Posterior cingulate gyrus (tissue), 11 donors: ENCODE measurements at places on chromosomes 7 and 10.

GRCh38 chr7:158729646-158730382 is 25.2 kb upstream of the NCAPG2 start:
- DNase-seq: no peak

- peak; percentile 51 for DNase-seq
Observed at GRCh38 chr10:43061331-43061730, 15.5 kb upstream of the RET start.

DNA sequence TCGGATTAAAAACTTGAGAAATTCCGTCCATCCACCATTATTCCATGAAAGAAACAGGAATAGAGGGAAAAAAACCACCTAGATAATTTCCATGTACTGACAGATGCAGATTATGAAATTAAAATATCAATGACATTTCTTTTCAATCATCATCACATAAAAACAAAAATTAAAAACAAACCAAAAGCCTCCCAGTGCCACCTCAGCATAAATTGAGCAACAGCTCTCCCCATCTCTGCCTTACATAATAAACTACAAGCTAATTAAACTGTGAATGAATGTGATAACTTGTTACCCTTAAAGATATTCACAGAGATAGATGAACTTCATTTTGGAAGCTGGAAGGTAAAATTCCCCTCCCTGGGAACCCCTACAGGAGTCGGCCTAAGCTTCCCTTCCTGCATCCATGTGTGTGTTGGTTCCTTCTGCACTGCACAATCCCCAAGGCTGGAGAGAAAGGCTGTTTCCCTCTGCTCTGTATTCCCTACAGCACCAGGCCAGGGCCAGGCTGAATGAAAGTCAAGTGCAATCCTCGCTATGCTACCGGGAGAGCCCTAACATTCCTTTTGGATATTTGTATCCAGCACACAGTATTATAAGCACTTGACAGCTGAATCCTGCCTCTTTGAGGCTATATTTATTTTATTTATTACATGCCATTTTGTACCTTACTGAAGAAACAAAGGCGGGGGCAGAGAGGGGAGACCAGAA is 8.1 kb downstream of the CCDC6 start:
- no peak for DNase-seq

- DNase-seq: no peak
Observed at GRCh38 chr7:39810710-39811109, 139.3 kb upstream of the CDK13 start.

GRCh38 chr10:133094286-133094685 is 6.6 kb downstream of the ADGRA1 start:
- no peak for DNase-seq

- no peak for DNase-seq
Observed at GRCh38 chr7:141356161-141356560, 195.0 kb upstream of the AGK start.

DNA sequence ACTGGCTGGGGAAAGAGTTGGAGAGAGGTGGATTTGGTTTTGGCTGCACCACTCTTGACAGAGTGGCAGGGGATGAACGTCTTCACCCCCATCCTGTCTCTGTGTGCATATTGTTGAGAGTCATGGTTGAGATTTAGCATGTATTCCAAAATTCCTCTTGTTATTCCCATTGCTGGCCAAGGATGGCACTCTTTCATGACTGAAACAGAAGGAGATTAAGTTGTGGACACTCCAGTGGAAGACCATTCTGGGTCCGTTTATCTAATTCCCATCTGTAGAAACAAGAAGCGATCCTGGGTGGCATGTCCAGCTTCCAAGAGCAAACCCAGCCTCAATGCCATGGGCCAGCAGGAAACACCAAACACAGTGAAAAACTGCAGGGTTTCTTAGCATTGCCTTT is 469.0 kb upstream of the IGFBP3 start:
- no peak for DNase-seq

DNA sequence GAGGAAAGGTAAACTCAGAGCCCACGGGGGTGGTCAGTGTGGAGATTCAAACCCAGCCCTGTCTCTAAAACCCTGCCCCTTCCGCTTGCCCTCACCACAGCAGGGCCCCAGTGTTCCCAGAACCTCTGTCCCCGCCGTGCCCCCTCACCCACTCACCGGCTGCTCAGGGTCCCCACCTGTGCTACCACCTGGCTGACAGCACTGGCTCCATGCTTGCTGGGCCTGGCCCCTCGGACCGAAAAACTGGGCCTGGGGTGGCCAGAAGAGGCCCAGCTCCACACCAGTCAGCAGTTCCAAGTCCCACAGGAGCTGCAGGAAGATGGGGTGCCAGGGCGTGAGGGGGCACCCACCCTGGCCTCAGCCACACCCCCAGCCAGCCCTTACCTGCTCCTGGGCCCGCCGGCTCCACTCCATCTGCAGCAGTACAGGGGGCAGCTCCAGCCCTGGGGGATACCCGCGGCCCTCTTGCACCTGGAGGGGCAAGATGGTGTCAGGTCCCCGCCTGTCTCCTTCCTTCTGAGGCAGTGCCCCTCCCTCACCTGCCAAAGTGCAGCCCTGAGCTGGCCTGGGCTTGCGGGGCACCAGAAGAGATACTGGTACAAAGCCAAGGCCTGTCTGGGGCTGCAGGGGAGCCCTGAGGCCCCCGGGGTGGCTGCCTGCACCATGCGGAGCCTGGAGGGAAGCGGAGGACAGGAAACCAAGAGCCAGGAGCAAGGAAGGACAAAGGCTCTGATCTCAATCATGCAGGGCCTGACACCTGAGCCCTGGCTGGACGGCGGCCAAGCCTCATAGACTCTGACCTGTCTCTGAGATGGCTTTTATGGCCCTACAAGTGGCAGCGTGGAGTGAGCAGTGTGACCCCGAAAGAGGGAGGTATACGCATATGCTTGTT is 11.7 kb downstream of the ATP6V1F start:
- DNase-seq: no peak

- DNase-seq: no peak
Observed at GRCh38 chr7:28067171-28067570, 113.4 kb downstream of the JAZF1 start.
